ENCODE measurements at places on chromosomes 2 and 18. TPM values are rescaled to one million over a fixed set of nuclear protein-coding genes. Genes with fewer than 3 reads are reported as not detected.

ABCB11 gene
- not detected for total RNA-seq

RIT2 gene
- total RNA-seq: not detected

SERPINB11 gene
- not detected for total RNA-seq

KLHL30 gene
- total RNA-seq: not detected

SH3BP4 gene
- 0.08 TPM for total RNA-seq

GRCh38 chr2:2910259-2910658, 467.4 kb downstream of the EIPR1 start:
- DNase-seq: no peak

GRCh38 chr2:23448906-23449305, 63.9 kb downstream of the KLHL29 start:
- DNase-seq: no peak

GRCh38 chr2:24861500-24861899, 58.5 kb downstream of the ADCY3 start:
- DNase-seq: no peak

- DNase-seq: no peak
These were observed 86.3 kb downstream of the CEP192 start for GRCh38 chr18:13077473-13077872.

DNA sequence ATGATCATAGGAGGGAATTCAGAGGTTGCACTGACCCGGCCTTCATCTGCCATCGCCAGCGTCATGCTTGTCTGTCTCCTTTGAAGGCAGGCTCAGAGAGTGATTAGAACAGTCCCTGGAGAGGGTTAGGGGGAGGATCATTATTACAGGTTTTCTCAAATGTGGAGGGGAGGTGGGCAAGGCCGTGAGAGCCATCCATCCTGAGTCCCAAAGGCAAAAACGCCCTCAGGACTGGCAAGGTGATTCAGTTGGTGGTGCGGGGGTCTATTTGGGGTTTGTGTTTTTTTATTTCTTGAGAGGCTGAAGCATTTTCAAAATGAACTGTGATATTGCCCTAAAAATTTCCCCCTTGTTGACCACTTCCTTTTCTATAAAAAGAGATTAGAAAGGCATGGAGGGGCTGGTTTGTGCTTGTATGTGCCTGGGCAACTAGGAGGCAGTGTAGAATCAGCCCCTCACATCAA, 39.3 kb upstream of the GYPC start:
- DNase-seq: no peak
